Stimulated activated CD8-positive, alpha-beta memory T cell treated with anti-CD3 and anti-CD28 coated beads, Interleukin-12 subunit alpha, Interleukin-12 subunit beta, amount 100 ng/mL, for 4 hours (primary cell): ENCODE measurements at places on chromosomes 7 and 10.

DNA sequence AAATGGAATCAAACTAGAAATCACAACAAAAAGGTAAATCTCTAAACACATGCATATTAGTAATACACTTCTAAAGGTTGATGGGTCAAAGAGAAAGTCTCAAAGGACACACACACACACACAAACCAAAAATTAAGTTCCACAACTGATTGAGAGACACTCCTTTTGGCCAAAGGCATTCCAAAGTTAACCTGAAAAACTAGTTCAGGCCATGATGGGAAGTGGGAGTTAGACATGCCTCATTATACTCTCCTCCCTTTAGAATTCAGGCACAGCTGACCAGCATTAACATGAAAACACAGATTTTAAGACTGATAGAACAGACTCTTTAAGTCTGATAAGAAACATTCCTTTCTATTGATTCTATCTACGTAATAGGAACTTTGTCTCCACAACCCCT, 332.4 kb upstream of the IGFBP3 start:
- DNase-seq: no peak

DNA sequence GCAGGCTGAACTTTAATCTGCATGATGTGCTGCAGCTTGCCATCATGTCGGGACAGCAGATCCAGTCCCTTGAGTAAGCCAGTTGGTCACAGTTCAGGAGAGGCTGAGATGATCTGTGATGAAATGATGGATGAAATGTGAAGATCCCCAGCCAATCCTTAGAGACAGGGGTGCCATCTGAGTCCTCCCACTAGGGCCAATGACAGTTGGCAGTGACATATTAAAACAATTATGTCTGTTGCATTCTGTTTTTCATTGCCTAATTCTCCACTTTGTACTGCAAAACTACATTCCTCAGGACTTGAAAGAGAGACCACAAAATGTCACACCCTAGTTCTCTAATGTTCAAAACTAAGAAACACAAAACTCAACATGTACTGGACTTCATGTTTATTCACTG, 66.3 kb upstream of the CAV2 start:
- no peak for DNase-seq

- DNase-seq: no peak
Observed at GRCh38 chr10:10551596-10552301, 465.9 kb upstream of the CELF2 start.

DNA sequence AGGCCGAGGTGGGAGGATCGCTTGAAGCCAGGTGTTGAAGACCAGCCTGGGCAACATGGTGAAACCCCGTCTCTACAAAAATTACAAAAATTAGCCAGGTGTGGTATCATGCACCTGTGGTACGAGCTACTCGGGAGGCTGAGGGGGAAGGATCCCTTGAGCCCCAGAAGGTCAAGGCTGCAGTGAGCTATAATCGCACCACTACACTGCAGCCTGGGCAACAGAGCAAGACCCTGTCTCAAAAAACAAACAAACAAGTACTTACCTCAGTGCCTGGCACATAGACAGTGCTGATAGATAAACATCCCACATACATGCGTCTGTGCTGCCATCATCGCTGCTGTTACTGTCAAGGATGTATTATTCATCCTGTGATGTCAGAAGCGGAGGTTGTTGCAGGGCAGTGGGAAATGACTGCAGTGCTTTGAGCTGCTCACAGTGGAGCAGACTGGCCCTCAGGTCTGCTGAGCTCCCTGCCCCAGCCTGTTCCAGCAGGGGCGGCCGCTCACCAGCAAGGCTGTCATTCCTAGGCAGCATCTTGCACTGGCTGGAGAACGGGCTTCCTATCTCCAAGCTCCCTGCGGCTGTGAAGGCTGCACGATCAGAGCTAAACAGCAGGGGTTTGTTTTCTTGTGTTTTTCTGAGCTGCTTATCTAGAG, 18.6 kb downstream of the FOXK1 start:
- DNase-seq: no peak

DNA sequence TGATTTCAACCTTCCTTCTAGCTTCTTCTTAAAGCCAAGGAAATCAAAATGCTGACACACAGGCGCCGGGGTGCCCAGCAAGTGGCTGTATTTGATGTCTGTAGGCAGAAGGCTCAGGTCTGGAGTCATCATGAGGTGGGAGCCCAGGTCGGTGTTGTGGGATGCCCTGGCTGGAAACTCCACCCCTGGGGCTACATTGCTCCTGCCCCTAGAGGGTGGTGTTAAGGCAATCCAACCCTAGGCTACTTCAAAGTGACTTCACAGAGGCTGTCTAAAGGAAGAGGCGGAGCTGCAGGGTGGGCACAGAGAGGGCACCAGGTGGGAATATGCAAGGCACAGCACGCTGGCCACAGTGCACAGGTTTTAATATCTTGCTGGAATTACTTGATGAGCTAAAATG, 200.9 kb downstream of the ADAM12 start:
- DNase-seq: no peak

DNA sequence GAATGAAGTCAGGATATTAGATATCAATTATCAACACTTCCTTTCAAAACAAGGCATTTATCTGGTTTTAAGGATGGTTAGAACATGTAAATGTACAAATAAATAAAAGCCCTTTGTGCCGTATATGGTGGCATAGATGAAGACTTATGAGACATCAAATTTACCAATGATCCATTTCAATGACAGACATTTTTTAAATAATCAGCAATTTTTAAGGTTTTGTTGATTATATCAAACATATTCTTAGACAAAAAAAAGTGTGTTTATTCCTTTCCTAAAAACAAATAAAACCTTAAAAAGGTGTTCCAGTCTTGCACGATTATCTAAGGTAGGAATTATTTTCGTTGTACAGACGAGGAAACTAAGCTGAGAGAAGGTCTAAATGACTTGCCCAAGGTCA, 13.8 kb downstream of the APBB1IP start:
- DNase-seq: no peak

GRCh38 chr10:121216721-121217181, 365.6 kb downstream of the WDR11 start:
- DNase-seq: no peak

DNA sequence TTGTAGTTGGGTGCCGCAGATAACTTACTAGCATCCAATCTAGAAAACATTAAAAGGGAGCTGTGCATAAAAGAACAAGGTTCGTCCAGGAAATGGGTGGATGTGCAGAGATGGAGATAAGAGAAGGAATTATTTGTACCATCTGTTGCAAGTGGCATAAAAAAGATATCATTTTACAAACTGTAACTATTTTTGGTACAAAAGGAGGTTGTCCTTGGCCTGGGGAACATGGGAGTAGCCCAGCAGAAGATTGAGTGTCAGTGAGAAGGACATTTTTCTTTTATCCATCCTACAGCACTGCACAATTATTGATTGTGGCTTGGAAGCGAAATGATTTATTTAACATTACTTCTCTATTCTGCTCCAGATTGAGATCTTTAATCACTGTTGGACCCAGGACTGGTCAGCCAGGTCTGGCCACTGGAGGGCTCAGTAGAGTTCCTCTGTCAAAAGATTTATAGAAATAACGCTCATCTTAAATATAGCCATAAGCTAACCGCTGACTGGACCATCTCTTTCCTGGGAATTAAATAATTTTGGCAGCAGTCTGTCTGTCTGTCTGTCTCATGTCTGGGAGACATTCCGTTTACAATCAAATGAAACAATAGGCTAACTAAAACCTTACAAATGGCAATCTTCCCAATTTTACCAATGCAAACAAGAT, 254.1 kb downstream of the KIAA1217 start:
- no peak for DNase-seq

DNA sequence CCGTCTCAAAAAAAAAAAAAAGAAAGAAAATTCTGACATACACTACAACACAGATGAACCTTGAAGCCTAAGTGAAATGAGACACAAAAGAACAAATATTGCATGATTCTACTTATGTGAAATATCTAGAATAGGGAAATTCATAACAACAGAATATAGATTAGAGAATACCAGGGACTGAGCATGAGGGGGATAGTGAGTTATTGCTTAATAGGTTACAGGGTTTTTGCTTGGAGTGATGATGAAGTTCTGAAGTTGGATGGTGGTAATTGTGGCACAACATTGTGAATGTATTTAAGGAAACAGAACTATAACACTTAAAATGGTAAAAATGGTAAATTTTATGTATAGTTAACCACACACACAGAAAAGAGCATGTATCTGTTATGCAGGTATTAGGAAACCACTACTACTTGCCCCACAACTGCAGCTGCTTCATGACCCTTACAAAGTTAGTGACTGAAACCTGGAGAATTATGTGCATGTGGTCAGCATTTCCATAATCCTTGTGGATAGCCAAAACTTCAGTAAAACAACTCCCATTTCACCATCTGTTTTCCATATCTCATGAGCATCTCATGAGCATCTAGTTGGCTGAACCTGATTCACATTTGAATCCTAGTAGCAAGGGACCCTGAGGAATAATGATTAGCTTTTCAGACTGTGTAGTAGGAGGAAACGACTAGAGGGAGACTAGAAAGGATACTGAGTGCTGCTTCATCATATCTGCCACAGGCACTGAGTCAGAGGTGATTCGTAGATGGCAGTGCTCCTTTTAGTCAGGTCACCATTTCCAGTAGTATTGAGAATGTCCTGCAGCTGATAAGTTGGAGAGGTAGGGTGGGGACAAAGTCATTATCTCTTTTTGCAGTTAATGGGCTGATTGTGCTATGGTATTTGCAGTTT, 26.3 kb downstream of the SAMD8 start:
- no peak for DNase-seq

DNA sequence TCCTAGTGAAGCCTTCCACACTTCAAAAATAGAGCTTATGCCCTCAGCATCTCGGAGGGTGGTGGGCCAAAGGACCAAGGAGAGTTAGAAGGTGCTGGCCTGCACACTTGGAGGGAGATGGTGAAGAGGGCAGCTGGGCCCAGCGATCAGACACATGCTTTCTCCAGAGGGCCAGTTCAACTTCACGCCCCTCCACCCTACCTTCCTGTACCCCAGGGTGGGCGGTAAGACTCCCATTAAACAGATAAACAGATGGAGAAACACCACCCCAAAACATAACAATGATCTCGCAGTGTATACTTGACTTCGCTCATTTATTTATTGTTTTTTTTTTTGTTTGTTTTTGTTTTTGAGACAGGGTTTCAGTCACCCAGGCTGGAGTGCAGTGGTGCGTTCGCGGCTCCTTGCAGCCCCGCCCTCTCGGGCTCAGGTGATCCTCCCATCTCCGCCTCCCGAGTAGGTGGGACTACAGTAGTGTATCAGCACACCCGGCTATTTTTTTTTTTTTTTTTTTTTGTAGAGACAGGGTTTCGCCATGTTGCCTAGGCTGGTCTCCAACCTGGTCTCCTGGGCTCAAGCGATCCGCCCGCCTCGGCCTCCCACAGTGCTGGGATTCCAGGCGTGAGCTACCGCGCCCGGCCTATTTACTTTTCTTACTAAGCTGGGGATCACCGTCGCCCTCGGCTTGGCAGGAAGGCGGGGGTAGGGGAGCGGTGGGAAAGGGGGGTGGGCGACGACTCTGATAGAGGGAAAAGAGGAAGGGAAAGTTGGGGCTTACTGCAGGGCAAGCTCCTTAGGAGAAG, 1.8 kb downstream of the C10orf95 start:
- peak; percentile 69 for DNase-seq

DNA sequence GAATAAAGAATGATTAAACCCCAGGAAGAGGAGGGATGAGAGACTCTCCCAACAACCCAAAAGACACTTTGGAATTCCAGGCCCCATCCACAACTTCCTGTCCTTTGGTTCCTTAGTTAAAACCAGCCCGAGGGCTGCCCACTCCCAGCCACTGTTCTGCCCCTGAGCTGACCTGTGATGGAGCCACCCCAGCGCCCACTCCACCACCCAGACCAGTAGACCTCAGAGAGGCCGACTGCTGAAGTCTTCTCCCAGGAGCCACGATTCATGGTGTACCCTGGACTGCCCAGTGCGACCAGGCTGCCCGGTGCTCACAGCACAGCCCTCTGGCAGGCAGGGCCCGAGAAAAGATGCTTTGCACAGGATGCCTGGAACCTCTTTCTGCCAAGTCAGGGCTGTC, 6.7 kb downstream of the VSTM4 start:
- no peak for DNase-seq

DNA sequence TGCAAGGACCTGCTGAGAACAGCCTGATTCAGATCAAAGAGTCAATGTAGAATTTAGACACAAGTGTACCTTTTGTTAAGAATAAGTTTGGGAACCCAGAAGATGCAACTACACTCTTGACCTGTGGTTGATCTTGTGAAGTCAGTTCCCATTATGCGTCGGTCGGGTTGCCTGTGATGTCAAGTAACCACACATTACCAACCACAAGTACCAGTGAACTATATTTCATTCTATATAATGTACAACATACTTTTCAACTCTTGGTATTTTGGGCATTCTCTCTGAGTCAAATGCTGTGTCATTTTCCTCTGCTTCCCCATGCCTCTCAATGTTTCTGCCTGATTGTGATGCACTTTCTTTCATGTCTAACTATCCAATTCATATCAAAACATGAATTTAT, 426.2 kb downstream of the ETV1 start:
- no peak for DNase-seq

DNA sequence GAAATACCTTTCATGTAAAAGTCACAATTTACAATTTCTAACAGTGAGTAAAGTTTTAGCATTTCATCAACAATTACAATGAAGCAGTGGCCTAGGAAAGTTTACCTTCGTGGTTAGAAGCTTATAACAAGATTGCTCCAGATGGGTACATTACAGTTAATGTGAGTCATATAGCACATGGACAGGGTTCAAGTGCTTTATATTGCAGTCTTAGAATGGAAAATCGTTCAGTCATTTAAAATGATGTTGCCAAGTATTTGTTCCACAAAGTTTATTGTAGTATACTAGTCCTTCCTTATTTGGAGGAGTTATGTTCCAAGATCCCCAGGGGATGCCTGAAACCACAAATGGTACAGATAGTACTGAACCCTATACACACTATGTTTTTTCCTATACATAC, 174.6 kb upstream of the TARP start:
- DNase-seq: no peak

- DNase-seq: no peak
Observed at GRCh38 chr10:115029452-115030375, 63.5 kb upstream of the ATRNL1 start.

DNA sequence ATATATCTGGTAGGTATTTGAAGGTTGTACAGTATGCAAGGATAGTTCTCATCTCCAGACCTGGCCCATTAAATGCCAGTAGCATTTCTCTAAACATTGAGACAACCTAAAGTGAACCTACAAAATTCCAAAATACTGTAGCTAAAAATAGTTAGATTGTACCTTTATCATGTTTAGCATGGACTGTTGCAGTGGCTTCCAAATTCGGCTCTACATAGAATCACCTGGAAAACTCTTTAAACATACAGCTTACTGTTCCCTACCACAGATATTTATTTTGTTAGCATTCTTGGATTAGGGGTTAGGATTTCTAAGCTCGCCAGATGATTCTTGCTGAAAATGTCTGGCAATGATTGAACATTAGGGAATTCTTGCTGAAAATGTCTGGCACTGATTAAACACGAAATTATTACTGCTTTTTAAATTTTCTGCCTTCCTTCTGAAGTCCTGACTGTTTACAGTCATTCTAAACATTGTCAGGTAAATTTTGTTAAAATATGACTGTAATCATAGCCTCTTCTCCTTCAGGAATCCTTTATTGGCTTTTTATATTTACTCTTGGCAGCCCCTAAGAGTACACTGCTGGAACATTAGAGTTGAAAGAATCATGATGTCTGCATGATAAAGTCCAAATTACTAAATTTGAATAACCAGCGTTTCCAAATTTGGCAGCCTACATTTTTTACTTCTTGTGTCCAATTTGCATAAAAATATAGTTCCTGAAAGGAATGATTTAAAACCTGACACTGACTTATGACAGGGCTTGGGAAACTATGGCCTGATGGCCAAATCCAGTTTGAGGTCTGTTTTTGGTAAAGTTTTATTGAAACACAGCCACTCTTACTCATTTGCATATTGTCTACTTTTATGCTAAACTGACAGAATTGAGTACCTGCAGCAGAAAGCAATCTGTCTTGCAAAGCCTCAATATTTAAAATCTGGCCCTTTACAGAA, 40.3 kb downstream of the SHOC2 start:
- no peak for DNase-seq
